AG08396 (cell line): ENCODE measurements at places on chromosomes 2 and 18.

DNA sequence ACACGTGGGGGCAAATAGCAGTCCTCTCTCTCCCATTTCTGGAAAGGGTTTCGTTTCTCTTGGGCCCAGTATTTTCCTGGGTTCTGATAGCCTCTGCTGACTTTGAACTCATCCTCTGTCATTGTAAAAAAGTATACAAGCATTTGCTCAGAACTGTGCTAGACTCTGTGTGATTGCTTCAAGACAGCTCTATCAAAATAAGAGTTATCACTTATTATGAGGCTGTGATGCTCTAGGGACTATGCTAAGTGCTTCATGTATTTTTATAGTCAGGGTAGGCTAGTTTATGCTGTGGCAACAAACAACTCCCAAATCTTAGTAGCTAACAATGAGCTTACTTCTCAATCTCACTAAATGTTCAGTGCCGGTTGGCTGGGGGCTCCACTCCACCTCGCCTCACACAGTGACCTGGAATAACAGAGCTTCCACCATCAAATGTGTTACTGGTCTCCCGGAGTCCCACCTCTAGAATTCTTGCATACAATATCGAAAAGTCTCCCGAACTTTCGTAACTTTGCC is 110.8 kb upstream of the CDC42EP3 start:
- no peak for DNase-seq

DNA sequence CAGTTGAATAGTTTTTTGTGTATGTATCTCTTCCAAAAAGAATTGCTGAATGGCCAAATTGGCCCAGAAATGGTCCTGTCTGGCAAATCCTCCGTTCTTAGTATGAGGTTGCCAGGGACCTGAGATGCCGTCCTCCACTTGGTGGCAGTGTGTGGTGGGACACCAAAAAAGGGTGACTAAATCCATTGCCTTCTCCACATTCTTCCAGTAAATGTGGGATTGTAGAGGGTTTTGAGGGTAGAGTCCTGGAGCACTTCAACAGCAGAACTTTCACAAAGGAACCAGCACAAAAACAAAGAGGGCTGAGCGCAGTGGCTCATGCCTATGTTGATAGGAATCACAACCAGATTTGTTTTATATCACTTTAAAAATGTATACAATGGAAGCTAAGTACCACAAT is 199.9 kb downstream of the BCL2 start:
- peak; percentile 24 for DNase-seq

DNA sequence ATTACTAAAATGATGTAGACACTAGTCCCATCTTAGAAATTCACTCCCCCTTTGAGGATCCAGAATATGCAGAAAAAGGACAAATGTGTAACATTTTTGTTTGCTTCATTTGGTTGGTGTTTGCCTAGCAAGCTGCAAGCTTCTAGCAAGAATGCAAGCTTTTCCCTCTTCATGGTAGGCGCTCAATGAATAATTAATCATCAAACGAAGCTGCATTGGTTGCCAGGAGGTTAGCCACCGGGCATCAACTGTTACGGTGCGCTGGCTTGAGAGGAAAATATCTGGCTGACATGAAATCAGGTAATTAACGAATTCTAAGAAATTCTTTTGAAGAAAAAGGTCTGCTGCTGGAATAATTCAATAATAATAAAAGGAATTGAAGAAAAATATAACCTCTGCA is 341.0 kb upstream of the KYNU start:
- no peak for DNase-seq

GRCh38 chr18:22930089-22930713 is 2.9 kb upstream of the RBBP8 start:
- peak; percentile 70 for DNase-seq

DNA sequence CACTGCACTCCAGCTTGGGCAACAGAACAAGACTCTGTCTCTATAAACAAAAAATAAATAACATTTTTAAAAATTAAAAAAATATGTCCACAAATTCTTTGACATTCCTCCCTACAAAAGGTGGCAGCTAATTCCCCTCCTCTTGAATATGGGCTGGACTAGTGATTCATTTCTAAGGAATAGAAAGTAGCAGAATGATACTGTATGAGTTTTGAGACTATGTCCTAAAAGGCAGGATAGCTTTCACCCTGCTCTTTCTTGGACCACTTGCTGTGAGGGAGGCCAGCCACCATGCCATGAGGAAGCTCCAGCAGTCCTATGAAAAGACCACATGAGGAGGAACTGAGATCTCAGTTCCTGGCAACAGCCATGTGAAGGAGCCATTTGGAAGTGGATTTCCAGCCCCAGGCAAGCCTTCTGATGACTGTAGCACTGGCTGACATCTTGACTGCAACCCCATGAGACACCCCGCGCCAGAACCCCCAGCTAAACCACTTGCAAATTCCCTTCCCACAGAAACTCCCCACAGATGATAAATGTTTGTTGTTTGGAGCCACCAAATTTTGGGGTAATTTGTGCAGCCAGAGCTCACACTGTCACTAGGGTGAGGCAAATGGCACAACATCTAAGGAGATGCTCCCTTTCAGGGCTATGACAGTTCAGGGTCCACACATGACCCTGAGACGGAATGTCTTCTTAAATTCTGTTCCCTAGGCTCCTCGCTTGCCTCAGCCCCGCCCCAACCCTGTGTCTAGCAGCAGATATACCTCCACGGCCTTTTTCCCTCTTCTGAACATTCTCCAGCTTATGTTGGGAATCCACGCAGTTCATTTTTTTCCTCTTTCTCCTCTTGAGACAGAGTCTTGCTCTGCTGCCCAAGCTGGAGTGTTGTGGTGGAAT is 17.1 kb upstream of the ATOH8 start:
- DNase-seq = no peak
